ENCODE measurements at places on chromosomes 5 and 9.

DNA sequence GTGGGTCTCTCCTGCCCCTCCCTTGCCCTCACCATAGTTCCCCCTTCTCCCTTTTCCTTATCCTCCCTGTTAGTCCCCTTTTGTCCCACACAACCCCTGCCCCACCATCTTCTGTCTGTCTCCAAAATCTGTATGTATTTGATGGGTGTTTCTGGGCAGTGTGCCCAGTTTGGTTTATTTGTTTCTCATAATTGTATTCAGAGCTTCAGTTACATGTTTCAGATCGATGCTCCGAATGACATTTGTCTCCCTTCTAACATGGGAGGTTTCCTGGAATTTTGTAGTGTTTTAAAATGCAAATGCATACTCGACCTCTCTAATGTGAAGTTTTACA lies 22.2 kb downstream of the FBXL7 start:
- no peak for DNase-seq

DNA sequence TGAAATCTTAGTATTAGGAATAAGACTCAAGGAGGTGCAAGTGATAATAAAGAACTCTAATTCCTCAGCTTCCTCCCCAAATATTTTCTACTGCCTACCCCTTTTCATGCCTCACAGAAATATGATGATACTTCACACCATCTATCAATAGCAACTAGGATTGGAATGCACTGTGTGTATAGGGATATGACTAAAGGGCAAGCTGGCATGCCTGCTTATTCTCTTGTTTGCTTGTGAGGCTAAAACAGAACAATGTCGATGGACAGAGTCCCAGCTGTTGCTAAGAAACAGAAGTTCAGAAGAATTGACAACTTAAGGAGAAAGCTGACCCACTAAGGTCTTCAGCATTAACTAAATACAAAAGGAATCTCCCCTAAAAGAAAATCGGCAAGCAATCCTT lies 9.7 kb upstream of the CHD1 start:
- no peak for DNase-seq

DNA sequence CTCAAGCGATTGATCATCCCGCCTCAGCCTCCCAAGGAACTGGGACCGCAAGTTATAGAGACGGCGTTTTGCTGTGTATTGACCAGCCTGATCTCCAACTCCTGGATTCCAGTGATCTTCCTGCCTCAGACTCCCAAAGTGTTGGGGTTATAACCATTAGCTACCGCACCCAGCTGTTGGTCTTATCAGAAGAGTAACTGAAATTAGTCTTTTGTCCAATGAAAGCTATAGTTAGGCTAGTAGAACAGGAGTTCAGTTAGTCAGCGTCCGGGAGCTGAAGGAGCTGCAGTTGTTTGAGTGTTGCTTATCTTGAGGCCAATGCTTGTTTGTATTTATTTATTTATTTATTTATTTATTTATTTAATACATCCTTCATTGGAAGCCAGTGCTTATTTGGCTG lies 3.2 kb upstream of the MIGA2 start:
- no peak for DNase-seq

GRCh38 chr9:107462691-107463090 lies 26.9 kb downstream of the KLF4 start:
- DNase-seq = no peak

- no peak for DNase-seq
Observed at GRCh38 chr5:115599924-115600323, 2.4 kb downstream of the TICAM2 start.

- no peak for DNase-seq
Observed at GRCh38 chr5:168683247-168683926, 104.2 kb upstream of the PANK3 start.

Measured in 8988T (cell line).